Right ventricle myocardium superior (tissue), 1 donor: ENCODE measurements at places on chromosomes 6 and 20.

DNA sequence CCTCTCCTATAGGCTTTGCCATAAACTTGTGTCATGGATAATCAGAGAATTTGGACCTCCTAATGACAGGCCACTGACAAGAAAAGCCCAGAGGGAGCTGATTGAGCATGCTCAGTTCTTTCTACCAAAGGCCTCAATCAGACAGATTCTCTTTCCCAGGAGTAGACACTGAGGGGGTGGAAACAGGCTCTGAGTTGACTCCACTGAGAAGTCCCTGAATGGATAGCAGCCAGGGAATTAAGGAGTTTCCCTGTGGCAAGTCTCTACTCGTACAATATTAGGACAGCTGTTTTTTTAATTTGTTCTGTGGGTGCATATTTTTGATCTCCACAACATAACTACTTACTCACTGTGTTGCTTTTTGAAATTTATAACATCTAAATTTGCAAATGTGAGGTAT is 63.3 kb downstream of the SLC16A10 start:
- no peak for DNase-seq

DNA sequence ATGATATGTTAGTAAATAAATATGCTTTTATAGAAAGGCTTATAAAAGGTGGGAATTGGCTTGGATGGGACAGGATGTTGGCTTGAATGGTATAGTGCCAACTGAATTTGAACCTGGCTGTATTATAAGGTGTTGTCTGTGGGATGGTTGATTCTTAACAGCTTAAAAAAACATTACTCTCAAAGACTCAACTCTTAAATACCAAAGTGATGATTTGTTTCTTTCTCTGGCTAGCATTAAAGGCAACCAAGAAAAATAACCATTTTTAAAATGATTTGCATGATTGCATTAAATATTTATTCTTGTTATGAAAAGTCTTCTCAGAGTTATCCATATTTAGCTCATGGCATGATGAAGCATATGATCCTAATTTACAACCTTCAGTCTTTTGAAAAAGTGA is 216.2 kb downstream of the RIMS1 start:
- no peak for DNase-seq

DNA sequence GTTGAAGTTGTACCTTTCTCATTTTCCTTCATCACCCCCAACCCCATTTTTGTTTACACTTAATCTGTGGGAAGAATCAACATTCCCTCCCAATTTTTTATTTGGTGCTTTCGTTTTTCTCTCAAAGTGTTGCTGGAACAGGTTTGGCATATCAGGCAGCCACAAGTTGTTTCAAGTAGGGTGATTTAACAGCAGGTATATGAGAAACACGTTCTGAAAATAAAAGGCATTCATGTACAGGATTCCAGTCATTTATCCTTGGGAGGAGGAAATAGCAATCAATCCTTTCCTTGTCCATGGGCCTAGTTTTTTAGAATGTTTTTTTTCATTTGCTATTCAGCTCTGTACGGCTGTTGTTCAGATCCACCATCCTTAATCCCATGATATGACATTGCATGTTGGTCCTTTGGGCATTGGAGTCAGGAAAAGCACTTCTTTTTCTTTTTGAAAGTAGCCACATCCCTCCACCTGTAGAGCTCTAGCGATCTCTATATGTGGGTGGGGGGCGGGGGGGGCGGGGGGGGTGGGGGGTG is 120.2 kb downstream of the JARID2 start:
- no peak for DNase-seq

GRCh38 chr20:59667981-59668515 is 63.7 kb downstream of the PHACTR3 start:
- DNase-seq = no peak

DNA sequence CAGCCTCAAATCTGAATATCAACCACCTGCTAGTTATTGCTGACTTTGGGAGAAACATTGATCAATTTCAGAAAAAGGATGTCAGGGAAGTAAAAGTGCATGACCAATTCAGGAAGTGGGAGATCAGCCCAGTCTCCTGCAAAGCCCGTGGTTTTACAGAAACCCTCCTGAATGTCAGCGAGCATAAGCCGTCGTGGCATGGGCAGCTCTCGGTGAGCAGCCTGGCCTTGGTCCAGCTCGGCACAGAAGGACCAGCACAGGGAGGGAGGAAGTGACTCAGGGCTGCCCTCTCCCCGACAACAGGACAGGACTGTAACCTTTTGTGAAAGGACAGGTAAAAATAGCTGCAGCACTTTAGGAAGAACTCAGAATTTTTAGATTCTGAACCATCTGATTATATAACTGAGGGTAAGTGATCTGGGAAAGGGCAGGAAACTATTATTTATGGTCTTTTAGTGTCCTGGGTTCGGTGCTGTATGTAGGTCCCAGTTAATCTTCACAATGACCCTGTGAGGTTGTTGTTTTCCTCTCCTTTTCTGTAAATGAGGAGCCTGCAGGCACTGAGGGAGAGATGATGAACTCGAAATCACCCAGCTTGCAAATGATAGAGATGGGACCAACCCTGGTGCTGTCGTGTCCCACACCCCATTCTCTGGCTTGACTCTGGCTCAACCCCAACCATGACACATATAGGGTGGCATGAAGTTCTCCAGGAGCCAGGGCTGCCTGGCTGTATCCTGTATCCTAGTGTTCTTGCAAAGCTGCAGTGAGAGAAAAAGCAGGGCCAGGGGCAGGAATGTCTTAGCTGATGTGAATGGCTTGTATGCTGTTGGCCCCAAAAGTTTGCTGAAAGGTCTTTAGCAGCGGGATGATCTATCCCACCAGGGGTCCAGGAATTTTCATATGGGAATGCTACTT is 37.6 kb downstream of the NRN1 start:
- peak; percentile 80 for DNase-seq

DNA sequence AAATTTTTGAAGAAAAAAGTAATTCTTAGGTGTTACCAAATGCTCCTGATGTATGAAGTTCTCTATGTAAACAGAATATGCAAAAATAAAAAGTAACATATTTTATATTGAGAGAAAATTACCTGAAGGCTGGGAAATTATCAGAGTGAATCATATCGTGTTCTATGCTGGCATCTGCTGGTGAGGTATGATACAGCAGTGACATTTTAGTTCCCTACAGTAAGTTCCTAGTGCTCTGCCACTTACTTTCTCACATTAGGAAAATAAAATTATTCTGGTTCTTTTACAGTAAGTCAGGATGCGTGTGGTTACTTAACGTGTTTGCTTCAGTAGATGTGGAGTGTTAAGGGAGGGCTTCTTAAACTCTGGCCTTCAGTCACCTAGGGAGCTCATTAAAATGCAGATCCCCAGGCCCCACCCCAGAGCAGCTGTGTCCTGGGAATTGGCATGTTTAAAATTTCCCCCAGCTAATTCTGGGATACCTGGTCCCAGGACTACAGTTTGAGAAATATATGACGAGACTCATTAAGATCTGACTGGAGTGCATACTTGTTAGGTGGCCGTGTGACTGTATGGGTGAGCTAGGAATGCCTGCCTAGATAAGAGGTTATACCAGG is 3.2 kb downstream of the ACTR5 start:
- DNase-seq = no peak

DNA sequence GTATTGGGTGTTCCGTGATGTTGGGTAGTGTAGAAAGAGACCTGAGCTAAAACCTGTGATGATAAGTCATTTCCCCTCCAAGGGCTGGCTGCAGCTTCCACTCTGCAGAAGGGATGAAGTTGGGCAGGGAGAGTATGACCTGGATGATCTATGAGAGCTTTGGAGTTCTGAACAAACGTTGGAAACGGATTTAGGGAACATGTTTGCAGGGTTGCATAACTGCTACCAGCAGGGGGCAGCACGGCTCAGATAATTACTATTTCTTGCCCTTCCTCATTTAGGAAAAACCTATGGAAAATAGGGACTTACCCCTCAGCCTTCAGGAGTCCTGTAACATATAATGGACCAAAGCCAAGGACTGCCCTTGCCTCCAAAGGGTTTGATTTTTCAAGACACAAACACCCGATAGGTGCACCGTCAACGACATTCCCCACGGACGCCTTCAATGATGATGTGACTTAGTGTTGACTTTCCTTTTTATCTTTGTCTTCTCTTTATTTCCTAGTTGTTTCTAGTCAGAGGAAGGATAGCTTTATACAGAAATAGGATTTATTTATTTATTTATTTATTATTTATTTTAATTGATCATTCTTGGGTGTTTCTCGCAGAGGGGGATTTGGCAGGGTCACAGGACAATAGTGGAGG is 164.9 kb upstream of the SASH1 start:
- DNase-seq = peak; percentile 78

DNA sequence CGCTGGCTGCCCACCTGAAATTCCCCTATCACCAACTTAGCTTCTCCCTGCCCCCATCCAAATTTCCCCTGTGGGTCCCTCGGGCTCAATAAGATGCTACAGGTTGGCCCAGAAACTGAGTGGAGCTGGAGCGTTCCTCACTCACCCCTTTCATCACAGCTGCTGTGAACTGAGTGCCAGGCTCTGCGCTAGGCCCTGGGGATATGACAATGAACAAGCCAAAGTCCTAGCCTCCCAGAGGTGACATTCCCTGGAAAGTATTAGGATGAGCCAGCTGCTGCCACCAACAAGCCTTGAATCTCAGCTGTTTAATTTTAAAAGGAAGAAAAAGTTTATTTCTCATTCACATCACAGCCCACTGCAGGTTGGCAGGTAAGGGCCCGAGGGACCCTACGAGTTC is 86.6 kb upstream of the EYA2 start:
- DNase-seq = no peak

DNA sequence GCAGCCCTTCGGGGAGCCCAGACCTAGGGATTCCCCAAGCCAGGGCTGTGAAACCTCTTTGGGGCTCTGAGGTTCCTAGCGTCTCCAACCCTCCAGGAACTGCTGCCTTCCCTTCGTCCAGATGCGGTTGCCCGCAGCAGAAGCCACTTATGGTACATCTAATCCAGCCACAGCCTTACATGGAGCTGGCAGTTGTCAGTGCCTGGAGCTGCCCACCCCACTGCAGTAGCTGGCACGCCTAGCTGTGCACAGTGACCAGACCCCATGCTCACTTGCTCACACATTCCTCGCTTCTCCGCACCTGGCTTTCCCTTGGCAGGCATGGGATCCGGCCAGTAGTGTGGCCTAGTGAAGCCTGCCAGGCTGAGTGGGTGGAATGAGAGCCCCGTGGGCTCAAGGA is 547.6 kb downstream of the TBC1D32 start:
- DNase-seq = no peak
